ENCODE measurements at places on chromosomes 4 and X. TPM values are rescaled to one million over a fixed set of nuclear protein-coding genes. Genes with fewer than 3 reads are reported as not detected.

PCDH11X gene
- not detected for total RNA-seq

GYPA gene
- total RNA-seq = not detected

TMPRSS11F gene
- not detected for total RNA-seq

BRCC3 gene
- 22.0 TPM for total RNA-seq

PRR32 gene
- not detected for total RNA-seq
